ENCODE measurements at places on chromosomes 7 and 10.
A peak's percentile ranks its signal among the peaks of the same experiment; 100 is the strongest.

DNA sequence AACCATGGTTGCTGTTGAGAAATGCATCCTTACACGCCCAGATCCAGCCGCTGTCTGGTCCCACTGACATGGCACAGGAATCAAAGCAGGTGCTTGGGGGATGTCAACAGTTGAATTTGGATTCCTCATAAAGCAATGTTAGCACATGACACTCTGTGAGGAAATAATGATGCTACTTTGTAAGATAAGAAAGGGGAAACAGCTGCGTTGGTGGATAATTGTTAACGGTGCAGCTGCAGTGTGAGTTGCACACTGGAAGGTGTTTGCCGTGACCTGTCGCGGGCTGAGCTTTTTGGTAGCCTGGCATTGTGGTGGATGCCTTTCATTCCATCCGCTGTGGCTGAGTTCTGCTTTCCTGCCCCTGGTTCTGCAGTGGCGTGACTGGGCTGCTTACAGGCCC lies 113.9 kb downstream of the MGMT start:
- DNase-seq: no peak

DNA sequence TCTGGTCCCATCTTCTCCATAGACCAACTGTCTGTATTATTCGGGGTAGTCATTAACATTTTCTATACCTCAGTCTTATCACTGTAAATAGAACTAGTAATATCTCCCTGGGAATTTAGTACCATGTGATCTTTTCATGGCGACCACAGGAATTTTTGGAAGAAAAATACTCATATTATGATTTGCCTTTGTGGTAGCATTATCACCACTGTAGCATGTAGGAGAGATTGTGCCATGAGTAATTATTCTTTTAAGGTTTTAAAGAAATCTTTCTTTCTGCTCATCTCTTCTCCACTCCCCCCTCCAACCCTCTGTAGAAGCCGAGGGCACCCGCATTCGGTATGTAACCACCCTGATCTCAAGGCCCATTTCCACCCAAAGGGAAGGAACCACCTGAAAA lies 25.0 kb downstream of the ZNF365 start:
- DNase-seq: no peak

DNA sequence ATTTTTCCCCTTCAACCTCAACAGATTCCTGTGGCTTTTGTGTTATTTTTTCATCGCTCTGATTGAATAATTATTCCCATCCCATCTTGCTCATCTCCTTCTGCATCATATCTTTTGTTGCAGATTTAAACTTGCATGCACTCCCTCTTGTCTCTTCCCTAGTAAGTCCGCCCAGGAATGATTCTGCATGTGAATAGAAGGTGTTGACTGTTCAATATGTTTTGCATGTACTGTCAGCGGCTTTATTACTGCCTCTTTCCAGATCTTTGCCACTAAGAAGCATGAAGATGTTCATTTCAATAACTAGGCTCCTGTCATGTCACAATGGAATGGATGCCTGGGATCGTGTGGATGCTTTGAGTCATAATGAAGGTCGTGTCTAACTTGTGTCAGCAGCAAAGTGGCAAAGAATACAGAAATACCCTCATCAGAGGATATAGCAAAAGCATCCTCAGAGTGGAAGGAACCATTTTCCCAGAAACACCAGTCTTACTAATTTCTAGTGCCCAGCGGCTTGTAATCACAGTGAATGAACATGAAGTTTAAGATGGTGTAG lies 62.6 kb upstream of the SEM1 start:
- DNase-seq: no peak

DNA sequence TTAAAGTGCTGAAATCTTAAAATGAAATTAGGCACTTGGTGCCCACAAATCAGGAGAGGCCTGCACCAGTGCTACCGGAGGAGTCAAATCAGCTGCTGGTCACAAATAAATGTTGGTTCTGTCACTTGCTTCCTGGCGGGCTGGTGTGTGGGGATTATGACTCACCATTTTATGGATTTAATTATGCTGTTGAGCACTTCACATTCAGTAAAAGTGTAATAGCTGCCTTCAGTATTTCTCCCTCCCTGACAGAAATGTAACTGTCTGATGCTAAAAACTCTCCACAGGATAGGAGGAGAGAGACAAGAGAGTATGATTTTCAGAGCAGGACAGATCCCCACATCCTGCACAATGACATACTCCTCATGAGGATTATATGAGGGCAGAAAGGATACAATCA lies 186.0 kb downstream of the JAZF1 start:
- no peak for DNase-seq

DNA sequence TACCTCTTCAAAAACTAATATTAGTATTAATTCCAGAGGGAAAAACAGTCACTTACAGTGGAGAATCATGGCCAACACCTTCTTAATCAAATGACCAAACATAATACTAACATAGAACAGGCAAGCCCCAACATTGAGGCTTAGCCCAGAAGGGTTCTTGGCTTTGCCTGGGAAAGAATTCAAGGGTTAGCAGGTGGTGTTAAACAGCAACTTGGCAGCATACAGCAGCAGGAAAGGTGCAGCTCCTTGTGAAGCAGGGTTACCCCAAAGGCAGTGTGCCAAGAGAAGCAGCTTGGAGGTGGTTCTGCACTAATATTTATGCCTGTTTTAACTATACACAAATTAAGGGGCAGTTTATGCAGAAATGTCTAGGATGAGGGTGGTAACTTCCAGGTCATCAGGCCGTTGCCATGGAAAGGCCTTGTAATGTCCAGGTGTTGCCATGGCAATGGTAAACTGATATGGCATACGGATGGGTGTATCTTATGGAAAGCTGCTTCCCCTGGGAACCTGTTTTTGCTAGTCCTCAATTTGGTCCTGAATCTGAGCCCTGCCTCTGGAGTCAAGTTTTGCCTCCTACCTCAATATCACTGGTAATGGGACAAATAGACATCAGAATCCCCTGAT lies 27.2 kb upstream of the BEND7 start:
- DNase-seq: no peak

DNA sequence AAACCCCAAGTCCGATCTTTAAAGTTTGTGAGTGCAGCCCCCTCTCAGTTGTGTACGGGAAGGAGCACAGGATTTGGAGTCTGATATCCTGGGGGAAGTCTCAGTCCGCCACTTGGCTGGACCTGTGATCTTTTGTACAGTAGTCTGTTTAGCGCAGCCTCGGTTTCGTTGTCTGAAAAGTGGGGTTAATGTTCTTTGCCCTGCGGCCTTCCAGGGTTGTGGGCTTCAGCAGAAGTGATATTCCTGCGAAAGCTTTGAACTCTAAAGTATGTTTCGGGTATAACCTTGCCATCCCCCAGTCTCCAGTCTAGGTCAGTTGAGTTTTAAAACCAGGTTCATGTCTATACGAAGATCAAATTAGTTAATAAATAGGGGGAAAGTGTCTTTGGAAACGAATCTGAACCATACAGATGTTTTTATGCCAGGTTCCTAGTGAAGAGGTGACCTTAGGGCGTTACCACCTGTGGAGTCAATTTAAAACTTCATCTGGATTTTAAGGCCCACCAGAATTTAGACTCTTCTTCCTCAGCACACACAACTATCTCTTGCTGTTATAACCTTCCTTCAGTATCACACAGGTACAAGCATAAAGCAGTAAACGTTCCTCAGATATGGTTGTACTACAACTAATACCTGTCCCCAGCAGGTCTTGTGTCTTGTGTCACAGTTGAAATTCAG lies 904 bp downstream of the R3HCC1L start:
- no peak for DNase-seq

DNA sequence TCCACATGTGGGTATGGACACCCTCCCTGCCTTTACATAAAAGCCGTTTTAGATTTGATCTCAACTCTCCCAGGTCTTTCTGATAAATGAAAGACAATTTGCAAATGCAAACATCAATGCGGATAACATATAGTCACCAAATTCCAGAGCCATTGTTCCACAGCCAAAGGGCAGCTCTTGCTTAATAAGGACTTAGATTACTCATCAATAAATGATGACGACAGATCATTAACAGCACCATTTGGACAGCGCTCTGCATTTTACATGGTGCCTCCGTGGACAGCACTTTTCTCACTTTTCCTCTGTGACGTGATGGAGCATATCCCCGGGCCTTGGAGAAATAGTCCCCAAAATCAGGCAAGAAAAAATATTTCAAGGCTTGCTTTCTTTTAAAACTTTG lies 370.3 kb upstream of the CELF2 start:
- no peak for DNase-seq

GRCh38 chr10:28620251-28620650 lies 57.1 kb upstream of the BAMBI start:
- DNase-seq: no peak

DNA sequence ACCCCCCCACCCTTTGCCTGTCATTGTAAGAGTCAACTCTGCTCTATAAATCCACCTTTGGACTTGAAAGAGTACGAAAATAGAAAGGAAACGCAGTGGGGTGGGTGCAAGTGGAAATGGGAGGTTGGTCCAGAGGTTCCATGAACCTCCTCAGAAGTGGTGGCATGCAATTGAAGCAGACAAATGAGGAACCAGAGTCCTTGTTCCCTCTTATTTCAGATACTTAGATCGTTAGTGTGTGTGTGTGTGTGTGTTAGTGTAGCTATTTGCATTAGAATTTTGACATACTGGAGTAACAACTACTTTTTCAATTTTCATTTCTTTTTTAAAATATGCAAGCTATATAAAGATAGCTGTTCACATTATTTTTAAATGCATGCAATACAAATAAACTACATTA lies 18.1 kb upstream of the TFAM start:
- no peak for DNase-seq

GRCh38 chr10:30540276-30540675 lies 89.3 kb downstream of the LYZL2 start:
- no peak for DNase-seq

DNA sequence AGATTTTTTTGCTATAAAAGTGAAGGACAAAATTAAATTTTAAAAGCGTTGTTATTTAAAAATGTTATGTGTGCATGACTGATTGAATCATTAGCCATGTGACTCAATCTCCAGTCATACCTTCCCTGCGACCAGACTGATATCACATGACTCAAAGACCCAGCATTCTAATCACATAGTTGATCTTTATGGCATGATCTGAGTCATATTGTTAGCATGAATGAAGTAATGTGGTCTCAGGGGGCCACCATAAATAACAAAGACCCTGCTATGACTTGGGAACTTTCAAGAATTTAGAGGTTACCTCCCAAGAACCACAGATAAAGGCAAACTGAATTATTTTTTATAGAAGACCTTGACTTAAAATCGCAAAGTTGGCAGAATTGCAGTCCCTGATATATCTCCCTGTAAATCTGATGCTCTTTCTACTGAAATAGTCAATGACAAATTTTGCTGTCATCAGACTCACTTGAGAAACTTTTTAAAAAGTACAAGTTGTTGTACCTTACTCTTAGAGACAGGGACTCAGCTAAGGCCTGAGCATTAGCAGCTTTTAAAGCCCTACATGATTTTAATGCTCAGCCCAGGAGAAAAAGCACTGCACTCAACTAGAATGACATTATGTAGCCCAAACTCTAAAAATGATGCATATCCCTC lies 717.3 kb downstream of the XPNPEP1 start:
- DNase-seq: no peak

GRCh38 chr10:71243756-71244395 lies 31.5 kb downstream of the UNC5B start:
- no peak for DNase-seq

GRCh38 chr7:23545493-23545892 lies 13.7 kb upstream of the TRA2A start:
- no peak for DNase-seq

- DNase-seq: peak; percentile 5
Measured at GRCh38 chr7:111138193-111138569, 47.3 kb downstream of the LRRN3 start.

DNA sequence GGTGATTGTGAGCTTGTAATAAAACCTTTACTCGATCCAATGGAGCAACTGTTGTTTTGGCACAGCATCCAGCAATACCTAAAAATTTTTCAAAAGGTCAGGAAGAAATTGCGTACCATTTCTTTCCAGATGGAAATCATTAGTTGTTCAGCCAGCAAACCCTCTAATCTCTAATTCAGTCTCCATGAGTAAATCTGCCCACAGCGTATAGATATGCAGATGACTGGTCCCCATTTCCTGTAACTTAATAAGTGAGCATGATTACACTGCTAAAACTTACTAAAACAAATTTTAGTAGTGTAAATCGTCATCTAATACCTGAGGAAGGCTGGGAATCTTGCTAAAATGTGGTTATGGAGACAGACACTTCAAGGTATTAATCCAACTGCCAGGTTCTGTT lies 10.6 kb downstream of the SLC25A16 start:
- DNase-seq: no peak

GRCh38 chr7:125561006-125561405 lies 631.4 kb upstream of the POT1 start:
- DNase-seq: no peak

GRCh38 chr7:48031111-48031510 lies 2.2 kb upstream of the SUN3 start:
- no peak for DNase-seq

GRCh38 chr10:91796331-91797047 lies 1.7 kb upstream of the TNKS2 start:
- no peak for DNase-seq

GRCh38 chr7:139451638-139452037 lies 31.8 kb downstream of the KLRG2 start:
- no peak for DNase-seq

- DNase-seq: no peak
Measured at GRCh38 chr10:43057831-43058340, 19.0 kb upstream of the RET start.

DNA sequence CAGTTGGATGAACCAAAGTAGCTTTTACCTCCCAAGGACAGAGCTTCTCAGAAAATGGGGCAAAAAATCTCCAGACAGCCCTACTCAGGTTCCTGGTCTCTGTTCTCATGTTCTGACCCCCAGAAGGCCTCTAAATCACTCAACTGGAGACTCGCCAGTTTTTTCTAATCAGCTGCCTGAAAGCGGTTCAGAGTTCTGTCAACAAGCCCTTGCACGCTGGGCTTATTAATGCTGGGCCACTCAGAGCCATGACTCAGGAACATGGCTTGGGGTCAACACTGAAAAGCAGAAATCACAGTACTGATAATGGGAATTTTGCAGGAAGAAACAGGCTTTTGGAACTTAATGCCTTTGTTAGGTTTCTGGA lies 15.3 kb downstream of the ECHDC3 start:
- DNase-seq: no peak

DNA sequence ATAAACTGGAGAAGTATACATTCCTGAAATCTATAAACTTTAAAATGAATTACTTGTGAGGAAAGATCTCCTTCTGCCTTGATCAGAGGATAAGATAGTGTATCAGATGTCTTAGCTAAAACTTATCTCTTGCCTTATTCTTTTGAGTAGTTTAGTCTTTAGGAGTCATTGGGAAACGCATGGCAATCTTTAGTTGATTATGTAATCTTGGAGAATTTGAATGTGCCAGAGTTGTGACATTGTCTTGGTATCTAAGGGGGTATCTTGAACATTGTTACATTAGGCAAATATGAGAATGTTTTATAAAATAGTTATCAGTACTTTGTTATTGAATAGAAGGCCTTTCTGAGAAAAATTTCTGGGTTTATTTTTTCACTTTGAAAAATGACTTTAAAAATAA lies 61.6 kb upstream of the ADRA2A start:
- no peak for DNase-seq
